CD4-positive, alpha-beta T cell (primary cell): ENCODE measurements at places on chromosomes 13 and 19. TPM values are rescaled to one million over a fixed set of nuclear protein-coding genes. Genes with fewer than 3 reads are reported as not detected.

Gene NLRP5
- total RNA-seq = not detected

Gene AP1M2
- total RNA-seq = not detected

Gene ZNF610
- total RNA-seq = 0.53 TPM

Gene CD70
- not detected for total RNA-seq

Gene CACNG7
- not detected for total RNA-seq

Gene SMIM44
- total RNA-seq = not detected

Gene MAST1
- 0.22 TPM for total RNA-seq

Gene ZNF763
- total RNA-seq = 2.5 TPM

Gene NLRP4
- total RNA-seq = not detected

Gene EBI3
- total RNA-seq = not detected

Gene RNASEH2A
- 2.7 TPM for total RNA-seq

Gene MBD3L3
- not detected for total RNA-seq

Gene TMEM238
- total RNA-seq = 14.3 TPM

Gene CLDND2
- 0.60 TPM for total RNA-seq

Gene ZNF616
- total RNA-seq = 1.5 TPM

Gene ZNF729
- not detected for total RNA-seq

Gene ZNF865
- 12.0 TPM for total RNA-seq

Gene SIGLEC8
- not detected for total RNA-seq

Gene ADGRE2
- 3.0 TPM for total RNA-seq

Gene CYP4F8
- not detected for total RNA-seq

Gene NMRK2
- total RNA-seq = not detected

Gene PCP2
- total RNA-seq = 2.1 TPM

Gene ZAR1L
- not detected for total RNA-seq

Gene C19orf85
- not detected for total RNA-seq

Gene SLC46A3
- total RNA-seq = 6.3 TPM

Gene TRMT1
- total RNA-seq = 60.5 TPM

Gene TRPC4
- total RNA-seq = not detected

Gene RGS9BP
- total RNA-seq = not detected

Gene UBE2L5
- total RNA-seq = not detected

Gene KL
- not detected for total RNA-seq

Gene CTU1
- 1.6 TPM for total RNA-seq

Gene SMAD9
- total RNA-seq = not detected

Gene TUBA3C
- total RNA-seq = not detected
